ENCODE measurements at places on chromosomes 2 and 18.

DNA sequence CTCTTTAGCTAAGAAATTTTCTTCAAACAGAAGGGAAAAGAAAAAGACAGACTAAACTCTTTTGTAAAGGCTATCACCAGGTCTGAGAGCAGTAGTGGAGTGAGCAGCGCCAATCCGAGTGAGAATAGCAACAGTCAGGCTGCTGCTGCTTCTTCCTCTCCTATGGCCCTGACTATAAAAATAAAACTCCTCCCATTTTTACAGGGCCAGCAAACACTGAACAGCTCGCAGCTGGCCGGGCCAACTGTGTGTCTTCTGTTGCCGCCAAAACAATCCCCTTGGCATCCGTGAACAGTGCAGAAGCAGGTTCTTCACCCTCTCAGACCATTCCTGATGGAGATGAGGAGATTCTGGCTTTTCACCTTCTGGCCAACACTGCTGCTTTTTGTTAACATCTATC lies 124.5 kb downstream of the CNTNAP5 start:
- DNase-seq, result no peak

DNA sequence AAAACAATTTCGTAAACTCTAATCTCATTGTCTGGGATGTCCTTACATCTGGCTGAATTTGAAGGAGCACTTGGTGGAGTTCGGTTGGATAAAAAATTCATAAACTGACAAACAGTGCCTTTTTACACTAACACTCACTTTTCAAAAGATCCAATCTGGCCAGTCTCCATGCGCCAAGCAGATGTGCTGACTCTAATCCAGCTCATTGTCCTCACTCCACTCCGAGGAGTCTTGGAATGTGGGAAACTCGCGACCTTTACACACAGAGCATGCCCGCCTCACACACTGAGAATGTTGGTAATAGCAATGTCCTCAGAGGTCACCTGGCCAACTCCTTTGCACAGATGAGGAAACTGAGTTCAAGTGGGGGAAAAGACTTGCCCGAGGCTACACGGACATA lies 66.8 kb downstream of the XDH start:
- no peak for DNase-seq

DNA sequence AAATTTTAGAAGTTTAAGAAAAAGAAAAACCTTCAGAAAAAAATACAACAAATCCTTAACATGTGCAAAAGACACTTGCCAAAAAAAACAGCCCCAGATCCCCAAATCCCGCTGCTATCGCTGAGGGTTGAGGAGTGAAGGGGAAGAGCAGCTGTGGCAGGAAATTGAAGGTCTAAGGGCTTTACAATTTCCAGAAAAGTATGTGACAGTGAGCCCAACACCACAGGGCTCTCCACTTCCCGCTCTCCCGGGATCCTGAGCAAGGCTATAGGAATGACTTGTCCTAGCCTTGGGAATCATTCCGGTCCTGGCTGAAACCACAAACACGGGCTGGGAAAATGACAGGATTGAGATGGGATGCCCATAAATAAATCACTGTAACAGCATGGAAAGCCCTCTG lies 191.4 kb downstream of the TMEM163 start:
- DNase-seq, result no peak

DNA sequence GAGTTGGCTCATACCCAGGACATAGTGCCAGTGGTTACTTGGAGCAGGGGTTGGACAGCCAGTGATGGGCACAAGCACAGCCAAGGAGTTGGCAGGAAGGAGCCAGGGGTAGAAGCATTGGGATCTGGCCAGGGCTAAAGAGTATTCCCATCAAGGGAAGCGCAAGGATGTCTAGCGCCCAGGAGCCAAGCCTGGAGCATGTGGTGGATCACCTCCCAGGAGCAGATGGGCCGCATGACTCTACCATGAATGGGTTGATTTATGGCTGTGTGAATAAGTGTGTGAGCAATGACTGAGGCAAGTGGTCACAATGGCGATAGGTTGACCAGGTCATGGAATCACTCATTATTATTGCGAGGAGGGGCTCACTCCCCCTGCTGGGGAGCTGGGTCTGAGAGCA lies 111.1 kb downstream of the FHOD3 start:
- DNase-seq, result no peak

DNA sequence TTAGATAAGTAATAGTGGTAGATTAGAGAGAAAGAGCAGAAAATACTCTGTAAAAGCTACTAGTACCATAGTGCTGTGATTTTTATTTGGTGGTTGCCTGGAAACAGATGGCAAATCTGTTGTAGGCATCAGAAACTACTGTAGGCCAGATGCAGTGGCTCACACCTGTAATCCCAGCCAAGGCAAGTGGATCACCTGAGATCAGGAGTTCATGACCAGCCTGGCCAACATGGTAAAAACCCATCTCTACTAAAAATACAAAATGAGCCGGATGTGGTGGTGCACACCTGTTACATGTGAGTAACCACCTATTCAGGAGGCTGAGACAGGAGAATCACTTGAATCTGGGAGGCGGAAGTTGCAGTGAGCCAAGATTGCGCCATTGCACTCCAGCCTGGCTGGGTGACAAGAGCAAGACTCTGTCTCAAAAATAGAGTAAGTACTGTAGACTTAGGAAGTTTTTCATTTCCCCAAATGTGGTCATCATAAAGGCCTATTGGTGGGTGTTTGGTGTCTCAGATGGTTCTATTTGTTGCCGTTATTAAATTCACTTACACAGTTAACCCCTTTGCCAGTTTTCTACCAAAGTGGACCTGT lies 79.6 kb downstream of the SPTBN1 start:
- DNase-seq, result no peak

DNA sequence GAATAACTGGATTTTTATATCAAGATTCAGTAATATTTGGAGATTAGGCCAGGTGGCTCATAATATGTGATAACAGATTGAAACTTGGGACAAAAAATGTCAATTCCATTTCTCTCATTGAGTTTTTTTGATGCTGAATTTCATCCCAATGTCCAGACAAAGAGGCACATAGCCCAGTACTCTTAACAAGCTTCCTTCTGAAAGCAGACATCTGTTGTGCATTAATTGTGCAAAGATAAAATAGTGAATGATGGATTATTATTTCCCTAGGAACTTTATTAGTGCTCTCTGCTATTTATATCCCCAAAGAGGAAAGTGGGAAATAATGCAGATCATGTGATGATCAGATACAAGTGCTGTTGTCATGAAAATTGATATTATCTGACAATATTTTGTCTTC lies 234.1 kb downstream of the CCDC102B start:
- no peak for DNase-seq

DNA sequence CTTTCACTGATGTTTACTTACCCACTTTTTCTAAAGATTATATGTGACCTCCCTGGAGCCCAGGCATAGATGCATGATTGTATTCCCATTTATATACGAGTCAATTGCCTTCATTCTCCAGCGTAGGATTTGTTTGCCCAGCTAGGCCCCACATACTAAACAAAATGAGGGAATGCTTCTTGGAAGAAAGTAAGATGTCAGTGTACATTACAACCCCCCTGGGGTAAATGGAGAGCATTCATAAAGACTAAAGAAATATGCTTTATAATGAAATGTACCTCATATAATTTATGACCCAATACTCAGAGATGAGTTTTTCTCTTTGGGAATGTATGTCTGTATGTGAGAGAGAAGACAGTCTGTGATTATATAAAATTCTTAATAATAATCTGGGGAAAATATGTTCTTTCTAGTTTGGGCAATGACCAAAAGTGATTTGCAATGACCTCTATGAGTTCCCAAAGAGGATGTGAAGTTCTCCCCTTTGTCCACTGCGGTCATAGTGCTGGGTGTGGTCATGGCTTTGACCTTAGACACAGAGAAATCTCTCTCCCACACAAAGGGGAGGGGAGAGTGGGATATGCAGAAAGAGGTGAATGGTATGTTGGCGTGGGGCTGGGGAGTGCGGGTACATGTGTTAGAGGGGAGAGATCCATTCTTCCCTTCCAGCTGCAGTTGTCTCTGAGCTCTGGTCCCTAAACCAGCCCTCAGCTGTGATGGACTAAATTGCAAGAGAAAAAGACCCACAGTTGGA lies 175.6 kb downstream of the EN1 start:
- no peak for DNase-seq

DNA sequence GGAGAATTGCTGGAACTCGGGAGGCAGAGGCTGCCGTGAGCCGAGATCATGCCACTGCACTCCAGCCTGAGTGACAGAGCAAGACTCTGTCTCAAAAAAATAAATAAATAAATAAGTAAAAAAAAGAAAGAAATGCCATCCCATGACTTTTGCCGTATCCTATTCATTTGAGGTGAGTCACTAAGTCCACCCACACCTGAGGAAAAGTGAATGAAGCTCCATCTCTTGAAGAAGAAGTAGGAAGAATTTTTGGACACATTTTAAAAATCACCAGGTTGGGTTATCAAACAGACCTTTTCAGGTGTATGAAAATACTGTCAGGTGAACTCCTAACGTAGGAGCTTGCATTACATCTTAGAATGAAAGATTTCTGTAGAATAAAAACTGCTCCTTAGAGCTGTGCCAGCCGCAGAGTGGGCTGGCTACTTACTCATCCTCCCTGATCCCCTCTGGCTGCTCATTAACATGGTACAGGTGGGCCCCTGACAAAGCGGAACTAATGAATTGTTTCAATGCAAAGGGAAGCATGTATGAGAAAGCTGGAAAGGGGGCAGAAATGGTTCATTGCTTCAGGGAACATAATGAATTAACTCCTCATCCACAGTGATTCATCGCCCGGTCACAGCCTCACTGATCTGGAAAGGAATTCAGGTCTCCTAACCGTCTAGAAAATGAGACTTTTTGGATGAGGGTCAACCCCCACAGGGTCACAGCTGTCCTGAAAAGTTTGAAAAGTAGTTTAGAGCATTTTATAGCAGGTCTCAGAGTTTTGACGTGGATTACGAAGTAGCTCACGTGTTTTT lies 191.4 kb downstream of the SPP2 start:
- no peak for DNase-seq

- DNase-seq, result peak; percentile 95
These were observed 219.1 kb downstream of the RTP5 start for GRCh38 chr2:242088471-242089212.

GRCh38 chr2:67096886-67097285 lies 300.2 kb upstream of the ETAA1 start:
- no peak for DNase-seq

DNA sequence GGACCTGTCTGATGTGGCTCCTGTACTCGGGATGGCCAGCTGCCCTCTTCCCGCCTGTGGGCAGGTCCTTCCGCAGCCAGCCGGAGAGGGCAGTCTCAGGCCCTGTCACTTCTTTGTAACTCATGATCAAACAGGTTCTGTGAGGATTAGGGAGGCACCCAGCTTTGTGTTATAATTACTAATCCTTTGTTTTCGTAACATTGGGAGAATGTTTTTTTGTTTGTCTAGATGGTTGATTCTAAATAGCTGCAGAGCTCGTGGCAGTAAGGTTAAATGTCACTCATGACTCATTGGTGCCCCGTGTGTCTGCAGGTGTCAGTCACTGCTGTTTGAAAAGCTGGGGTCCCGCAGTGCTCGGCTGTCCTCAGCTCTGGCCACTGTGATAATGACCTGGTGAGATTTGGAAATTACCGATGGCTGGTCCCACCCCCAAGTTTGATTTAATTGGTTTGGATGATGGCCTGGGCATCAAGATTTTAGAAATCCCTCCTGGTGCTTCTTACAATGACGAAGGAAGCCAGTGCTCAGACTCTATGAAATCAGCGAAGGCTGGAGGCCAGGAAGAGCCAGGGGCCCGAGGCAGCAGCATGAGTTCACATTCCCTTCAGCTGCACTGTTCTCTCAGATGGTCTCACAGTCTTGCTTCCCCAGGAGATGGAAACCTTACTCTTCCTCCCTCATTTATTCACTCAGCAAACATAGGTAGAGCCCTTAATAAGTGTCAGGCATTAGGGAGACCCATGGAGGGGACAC lies 172.8 kb downstream of the VAPA start:
- DNase-seq, result no peak

GRCh38 chr18:63017076-63017475 lies 301.7 kb downstream of the PHLPP1 start:
- DNase-seq, result no peak

DNA sequence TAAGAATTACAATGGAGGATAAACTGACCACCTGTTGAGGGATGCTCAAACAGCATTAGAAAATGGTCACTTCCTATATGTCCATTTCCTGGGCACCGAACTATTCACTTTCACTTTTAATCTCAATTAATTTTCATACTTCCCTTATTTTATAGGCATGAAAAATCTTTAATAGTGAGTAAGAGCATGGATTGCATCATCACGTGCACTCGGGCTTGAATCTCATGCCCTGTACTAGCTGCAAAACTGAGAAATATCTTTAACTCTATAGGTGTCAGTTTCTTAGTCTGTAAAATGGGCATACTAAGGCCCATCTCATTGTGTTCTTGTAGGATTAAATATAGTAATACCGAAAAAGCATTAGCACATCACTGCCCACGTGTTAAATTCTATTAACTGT lies 183.9 kb upstream of the FIGN start:
- no peak for DNase-seq

DNA sequence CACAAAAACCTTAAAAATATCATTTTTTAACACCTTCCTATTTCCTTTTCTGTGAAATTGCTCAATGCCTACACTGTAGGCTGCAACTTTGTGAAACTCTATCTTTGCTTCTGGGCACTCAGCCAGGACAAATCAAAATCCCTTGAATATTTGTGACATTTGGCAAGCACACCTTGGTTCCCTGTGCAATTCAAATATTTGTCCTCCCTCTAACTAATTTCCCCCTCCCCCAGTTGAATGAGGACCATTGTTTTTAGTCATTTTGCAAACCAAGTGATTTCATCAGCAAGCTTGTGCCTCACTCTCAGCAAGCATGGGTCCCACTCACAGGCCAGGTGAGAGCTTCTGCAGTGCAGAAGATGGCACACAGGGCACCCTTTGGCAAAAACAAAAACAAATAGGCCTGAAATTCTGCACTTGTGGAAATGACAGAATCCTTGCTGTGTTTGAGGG lies 541.5 kb downstream of the CNTNAP5 start:
- DNase-seq, result no peak

DNA sequence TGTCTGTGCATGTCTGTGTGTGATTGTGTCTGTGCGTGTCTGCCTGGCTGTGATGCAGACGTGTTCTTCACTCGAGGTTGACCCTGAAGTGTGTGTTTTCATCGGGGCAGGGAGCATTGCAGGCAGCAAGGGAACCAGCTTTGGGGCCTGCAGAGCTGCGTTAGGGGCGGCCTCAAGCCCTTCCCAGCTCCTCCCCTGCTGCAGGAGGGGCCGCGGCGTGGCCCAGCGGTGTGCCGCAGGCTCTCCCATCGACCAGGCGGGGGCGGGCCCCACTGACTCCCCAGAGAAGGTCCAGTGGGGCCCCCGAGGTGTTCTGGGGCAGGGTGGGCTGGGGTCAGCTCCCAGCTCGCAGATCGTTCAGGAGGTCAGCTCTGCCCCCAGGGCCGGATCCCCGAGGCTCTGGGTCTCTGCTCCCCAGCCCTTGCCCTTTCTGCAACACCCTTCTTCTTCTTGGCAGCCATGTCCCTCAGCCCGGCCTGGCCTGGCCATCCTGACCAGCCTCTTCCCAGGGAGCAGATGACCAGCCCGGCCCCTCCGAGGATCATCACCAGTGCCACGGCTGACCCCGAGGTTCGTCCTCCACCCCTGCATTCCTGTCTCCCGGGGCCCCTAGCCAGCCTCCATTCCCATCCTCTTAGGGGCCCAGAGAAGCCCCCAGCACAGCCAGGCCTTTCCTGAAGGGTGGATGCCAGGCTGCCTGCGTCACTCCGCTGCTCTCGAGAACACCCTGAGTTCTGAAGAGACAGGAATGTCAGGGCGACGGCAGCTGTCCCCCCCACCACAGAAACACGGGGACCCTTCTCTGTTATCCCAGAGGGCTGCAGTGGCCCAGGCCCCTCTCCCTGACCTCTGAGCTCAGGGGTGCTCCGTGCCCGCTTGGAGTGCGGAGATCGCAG lies 11.1 kb upstream of the KLHL30 start:
- DNase-seq, result no peak
